Stimulated activated CD8-positive, alpha-beta memory T cell treated with anti-CD3 and anti-CD28 coated beads, Interleukin-12 subunit alpha, Interleukin-12 subunit beta, amount 100 ng/mL, for 1 hour (primary cell): ENCODE measurements at places on chromosomes 12 and 14.

DNA sequence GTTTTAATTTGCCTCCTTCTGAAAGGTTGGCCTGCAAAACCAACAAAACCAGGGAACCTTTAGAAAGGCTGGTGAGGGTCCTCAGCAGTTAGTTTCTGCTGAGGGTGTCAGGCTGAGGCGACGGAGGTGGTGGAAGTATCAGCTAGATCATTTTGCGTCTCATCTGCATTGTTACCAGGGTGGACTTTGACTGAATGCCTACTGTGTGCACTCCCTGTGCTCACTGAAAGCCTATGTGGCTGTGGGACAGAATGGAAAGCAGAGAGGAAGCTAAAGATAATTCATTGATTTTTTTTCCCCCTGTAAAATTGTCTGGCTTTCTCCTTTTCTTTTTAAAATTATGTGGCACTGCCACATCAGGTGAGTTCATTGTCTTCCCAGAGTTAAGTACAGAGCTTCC is 68.4 kb upstream of the SRSF5 start:
- no peak for DNase-seq

DNA sequence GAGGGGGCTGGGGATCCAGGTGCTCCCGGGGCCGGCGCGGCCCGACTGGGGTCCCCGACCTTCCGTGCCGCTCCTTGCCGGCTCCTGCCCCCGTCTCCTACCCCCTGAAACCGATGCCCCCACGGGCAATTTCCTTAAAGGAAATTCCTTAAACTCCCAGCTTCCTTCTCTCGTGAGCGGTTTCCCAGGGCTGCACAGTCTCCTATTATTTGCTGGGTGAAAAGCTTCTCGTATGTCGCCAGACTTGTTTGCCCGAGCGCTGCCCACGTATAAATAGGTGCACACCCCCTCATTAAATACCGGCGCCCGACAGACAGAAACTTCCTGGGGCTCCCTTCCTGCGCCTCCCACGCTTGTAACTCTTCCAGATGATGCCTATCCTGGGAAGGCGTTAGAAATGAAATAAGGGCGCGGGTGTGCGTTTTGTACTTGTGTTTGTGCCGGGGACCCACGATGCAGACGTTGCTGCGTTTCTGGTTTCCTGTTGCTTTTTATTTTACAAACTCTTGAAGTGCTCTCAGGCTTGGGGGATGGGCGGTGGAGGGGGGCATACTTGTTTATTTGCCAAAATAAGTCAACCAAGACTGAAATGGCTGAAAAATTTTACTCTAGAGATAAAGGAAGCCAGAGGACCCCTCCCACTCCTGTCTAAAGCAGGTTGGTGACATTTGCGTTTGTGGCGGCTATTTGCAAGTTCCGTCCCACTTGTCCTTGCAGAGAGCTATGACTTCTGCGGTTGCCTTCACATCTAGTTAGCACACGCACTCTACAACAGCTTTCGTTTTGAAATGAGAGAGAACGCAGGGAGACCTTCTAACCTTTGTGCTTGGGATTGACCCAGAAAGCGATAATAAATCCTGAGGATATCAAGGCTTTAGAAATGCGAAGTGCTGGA is 1.0 kb downstream of the HIP1R start:
- no peak for DNase-seq

DNA sequence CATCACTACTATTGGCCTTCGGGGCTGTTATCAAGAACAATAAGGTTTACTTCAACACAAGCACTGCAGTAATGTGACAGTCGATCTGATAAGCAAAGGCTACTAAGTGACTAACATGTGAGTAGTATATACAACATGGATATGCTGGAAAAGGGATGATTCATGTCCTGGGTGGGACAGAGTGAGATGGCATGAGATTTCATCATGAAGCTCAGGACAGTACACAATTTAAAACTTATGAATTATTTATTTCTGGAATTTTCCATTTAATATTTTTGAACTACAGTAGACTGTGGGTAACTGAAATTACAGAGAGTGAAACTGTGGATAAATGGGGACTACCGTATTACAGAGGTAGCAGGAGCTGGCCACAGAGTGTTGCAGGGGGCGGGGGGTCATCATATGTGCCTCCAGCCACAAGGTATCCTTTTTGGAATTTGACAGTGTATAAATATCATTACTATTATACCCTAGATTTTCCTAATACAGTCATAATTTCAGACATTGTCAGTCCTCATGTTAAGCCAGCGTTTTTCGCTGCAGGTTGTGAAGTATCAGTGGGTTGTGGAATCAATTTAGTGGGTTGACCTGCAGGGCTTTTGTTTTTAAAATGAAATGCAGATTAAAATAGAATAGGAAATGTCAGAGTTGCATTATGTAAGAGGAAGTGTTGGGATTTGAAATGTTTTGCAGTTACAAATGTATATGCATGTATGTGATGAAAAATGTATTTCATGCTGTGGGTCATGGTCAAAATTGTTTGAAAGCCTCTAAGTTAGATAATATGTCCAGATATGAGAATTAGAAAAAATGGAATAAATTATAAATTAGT is 148.0 kb upstream of the NUDT4 start:
- no peak for DNase-seq

GRCh38 chr12:113194971-113195391 is 9.5 kb downstream of the RITA1 start:
- DNase-seq, result no peak

GRCh38 chr12:28234444-28234843 is 44.2 kb downstream of the CCDC91 start:
- no peak for DNase-seq

GRCh38 chr14:105064721-105065143 is 498 bp downstream of the GPR132 start:
- DNase-seq, result no peak

- DNase-seq, result no peak
These were observed 1503.6 kb upstream of the TMEM132C start for GRCh38 chr12:126763359-126763758.

DNA sequence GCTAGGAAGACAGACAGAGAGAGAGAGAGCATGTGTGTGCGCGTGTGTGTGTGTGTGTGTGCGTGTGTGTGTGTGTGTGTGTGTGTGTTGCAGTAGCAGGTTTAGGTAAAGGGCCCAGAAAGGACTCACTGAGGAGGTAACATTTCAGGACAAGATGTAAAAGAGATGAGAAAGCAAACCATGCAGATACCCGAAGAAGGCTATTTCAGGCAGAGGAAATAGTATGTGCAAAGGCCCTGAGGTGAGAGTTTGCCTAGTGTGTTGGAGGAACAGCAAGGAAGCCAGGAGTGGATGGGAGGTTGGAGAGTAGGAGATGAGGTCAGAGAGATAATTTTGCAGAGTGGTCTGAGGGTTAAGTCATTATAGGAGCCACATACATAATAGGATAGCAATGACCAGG is 754.3 kb upstream of the TBX3 start:
- no peak for DNase-seq

DNA sequence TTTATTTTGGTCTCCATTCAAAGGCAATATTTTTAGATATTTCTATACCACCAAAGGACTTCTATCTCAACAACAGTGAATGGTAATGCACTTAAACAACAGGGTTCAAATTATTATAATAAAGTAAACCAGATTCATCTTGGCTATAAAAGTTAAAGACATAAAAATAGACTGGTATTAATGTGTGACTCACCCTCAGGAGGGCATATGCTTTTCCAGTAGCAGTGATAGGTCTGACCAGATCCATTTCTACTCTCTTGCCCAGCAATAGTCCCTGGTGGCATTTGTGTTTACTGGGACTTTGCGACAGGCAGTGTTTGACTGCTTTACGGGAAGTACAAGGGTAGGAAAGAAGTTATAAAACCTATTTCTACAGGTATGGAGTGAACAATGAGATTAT is 353.2 kb upstream of the ATP2B1 start:
- DNase-seq, result no peak

DNA sequence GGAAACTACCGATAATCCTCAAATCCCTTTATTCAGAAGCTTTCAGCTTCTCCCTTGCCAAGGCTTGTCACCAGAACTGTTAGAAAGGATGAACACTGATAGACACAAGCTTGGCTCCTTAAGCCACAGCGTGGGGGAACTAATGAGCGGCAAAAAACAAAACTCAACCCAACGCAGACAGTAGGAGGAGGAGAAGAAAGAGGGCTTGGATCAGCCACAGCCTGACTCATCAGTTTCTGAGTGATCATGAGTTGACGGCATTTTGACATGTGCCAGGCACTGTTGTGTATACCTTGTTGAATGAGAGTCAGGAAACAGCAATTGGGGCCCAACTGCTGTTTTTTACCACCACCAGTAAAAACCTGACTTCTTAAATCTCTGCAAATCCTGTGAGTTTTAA is 23.7 kb downstream of the PLXNC1 start:
- no peak for DNase-seq

DNA sequence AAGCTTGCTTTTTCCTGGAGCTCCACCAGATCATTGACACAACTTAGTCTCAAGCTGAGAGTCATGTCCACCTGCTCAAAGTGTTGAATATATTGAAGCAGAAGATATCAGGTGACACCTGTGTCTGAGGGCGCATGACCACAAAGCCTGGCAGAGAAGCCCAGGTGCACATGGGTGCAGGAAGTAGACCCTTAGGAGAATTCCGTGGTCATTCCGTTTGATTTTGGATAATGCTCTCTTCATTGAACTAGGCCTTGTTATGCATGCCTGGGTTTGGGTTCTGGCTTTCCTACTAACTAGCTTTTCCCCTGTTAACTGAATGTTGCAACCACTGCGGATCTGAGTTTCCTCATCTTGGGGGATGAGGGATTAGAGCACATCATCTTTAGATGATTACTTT is 7.1 kb downstream of the ARHGDIB start:
- no peak for DNase-seq

DNA sequence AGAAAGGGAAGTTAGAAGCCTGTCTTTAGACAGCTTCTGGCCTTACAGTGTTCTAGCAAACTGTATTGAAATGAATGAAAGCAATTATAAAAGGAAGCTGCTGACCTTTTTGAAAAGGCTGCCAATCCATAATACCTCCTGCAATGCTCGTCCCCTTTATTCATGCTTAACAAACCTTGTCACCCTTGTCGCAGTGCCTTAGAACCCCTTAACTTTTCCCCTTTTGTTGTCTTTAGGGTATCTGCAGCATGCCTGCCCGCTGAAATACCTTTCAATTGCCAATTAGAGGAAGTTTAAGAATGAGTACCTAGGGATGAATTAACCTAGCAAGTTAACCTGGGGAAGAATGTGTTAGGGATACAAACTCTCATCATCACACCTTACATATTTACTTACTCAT is 731.2 kb downstream of the RERGL start:
- DNase-seq, result no peak

DNA sequence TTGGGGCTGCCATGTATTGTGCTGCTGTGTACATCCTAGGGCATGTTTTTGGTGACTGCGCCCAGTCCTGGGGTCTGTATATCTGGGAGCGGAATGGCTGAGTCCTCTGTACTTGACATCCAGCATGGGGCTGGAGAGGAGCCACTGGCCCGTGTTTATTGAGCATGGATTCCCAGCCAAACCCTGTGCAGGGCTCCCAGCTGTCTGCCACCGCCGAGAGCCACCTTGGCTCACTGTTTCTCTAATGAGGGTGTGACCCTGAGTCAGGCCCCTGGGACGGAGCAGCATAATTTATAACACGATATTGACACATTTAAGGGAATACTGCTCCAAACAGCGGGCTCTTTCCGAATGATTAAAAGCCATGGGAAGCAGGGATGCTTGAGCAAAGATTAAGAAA is 211.5 kb upstream of the PWP1 start:
- DNase-seq, result no peak

DNA sequence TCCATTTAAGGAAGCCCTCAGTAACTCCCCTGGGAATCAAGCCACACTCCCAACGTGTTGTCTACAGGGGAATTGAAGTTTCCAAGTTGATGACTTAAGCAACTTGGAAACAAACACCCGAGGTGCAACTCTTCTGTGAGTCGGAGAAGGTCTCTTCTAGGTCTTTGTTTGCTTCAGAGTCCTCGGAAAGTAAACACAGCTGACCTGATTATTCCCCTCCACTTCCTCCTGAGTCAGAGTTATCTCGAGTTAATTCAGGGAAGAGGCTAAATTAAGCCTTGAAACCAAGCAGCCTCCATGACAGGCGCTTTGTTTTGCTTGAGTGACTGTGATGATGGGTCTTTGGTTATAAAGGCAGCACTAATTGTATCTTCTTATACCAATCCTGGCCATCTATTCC is 41.8 kb downstream of the TUNAR start:
- no peak for DNase-seq

DNA sequence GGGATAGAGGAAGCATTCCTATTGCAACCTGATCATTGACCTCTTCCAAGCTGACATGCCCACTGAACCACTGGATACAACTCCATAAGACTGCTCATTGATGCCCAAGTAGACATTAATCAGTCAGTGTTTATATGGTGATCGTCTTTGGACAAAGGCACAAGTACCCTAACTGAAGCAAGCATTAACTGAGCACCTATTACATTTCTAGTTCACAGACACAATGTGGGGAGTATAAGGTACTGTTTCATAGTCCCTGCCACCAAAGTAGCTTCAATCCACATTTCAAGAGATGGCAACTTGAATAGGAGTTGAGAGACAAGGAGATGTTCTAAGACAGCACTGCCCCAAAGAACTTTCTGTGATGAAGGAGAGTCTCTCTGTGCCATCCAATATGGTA is 10.9 kb upstream of the COL2A1 start:
- no peak for DNase-seq

GRCh38 chr14:86942936-86943335 is 1050.0 kb downstream of the GALC start:
- DNase-seq, result no peak

DNA sequence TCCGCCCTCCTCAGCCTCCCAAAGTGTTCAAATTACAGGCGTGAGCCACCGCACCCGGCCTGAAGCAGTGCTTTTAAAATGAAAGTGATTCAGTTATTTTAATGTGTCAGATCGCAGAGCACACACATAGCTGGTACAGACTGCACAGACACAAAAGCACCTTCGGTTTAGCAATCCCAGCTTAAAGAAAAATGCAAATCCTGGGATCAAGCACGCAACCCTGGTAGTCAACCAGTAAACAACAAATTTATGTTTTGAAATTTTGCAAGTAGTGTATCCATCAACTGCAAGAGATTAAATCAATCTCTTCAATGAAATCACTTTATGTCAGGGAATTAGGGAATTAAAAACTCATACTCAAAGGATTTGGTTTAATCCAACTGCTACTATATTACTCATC is 28.4 kb downstream of the SLC38A1 start:
- DNase-seq, result no peak

- DNase-seq, result no peak
These were observed 47.7 kb downstream of the NOC4L start for GRCh38 chr12:132191715-132192553.

DNA sequence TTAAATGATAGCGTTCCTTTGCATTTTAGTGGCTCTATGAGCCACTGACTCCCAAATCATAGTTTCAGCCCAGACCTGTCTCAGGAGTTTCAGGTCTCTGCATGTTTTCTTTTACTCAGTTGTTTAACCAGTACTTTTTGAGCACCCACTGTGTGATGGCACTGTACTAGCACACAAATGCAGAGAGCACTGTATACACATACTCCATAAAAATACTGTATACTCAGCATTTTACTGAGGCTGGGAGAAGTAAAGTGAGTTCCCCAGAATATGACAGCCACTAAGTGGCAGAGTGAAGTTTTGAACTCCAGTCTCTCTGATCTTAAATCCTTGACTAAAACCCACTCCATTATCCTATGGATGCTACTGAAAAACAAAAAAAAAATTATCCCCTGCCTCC is 76.0 kb upstream of the HSPB8 start:
- DNase-seq, result no peak

GRCh38 chr12:30635385-30635784 is 60.3 kb downstream of the IPO8 start:
- DNase-seq, result no peak

GRCh38 chr12:4767186-4767585 is 47.0 kb downstream of the GALNT8 start:
- DNase-seq, result no peak
